ENCODE measurements at places on chromosomes 6 and 20.

DNA sequence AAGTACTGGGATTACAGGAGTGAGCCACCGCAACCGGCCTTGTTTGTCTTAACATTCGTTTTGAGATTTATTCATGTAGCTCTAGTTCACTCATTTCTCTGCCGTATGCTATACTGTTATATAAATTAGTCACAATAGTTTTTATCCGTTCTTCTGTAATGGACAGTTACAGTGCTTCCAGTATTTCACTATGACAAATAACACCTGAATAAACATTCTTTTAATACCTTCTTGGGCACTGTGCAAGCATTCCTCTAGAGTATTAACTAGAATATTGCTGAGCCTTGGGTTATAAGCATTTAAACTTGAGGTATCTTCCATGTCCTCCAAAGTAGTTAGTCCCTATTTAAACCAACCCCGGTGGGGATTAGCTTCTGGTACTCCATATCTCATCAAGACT is 45.6 kb downstream of the STK38 start:
- DNase-seq: no peak

DNA sequence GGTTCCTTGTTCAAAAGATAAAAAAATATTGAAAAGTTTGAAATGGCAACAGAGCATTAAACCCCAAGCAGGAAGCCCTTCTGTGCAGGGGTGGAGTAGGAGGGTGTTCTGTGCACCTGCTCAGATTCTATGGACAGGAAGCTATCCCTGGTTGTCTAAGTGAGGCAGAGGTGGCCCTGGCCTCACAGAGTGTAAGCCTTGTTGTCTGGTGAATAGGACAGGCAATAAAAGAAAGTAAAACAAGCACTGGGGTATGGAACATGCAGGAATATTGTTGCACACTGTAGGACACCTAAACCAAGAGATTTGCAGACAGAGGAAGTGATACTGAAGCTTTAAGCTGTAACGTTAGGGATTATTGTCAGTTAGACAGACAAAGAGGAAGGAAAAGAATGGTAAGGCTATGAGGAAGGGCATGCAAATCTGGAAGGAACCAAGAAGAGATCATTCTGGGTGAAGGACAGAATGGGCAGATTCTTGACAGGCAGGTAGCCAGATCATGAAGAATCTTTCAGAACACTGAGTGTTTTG is 66.8 kb downstream of the TBC1D7 start:
- DNase-seq: no peak

DNA sequence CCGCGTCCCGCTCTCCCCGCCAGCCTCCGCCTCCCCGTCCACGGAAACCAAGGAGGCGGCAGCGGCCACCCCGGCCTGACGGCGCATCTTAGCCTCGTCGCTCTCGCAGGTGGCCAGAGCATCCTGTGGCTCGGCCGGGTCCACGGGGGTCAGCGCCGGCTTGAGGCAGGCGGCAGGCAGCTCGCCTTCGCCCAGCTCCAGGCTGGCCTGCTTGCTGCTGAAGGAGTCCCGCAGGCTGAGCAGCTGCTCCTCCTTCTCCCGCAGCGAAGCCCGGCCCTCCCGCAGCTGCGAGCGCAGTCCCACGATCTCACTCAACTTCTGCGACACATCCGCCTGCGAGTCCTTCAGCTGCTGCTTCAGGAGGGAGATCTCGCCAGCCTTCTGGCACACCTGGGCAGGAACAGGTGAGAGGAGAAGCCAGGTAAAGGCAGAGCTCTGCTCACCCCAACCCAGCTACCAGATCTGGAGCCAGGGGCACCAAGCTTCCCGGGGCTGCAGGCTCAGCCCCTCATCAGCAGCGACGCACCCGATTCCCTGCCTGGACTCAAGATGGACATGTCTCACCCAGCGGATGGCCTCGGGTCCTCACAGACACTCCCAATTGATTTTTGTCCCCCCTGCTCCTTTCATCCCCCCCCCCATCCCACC is 5.2 kb upstream of the FASTKD5 start:
- DNase-seq: no peak

DNA sequence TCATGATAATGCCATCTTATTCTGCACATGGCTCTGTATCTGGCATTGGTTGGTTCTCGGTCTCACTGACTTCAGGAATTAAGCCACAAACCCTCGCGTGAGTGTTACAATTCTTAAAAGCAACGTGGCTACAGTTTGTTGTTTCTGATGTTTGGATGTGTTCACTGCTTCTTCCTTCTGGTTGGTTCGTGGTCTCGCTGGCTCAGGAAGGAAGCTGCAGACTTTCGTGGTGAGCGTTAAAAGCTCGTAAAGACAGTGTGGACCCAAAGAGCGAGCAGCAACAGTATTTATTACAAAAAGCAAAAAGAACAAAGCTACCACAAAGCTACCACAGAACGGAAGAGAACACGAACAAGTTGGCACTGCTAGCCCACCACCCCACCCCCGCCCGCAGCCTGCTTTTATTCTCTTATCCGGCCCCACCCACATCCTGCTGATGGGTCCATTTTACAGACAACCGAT is 51.1 kb downstream of the MYLIP start:
- DNase-seq: no peak

- DNase-seq: no peak
These were observed 50.9 kb downstream of the TMEM242 start for GRCh38 chr6:157272372-157272771.

GRCh38 chr6:155185544-155185943 is 78.3 kb upstream of the CLDN20 start:
- DNase-seq: no peak

Measured in gastrocnemius medialis (tissue), 4 donors.